IMR-90 (cell line): ENCODE measurements at places on chromosomes 4 and X.

DNA sequence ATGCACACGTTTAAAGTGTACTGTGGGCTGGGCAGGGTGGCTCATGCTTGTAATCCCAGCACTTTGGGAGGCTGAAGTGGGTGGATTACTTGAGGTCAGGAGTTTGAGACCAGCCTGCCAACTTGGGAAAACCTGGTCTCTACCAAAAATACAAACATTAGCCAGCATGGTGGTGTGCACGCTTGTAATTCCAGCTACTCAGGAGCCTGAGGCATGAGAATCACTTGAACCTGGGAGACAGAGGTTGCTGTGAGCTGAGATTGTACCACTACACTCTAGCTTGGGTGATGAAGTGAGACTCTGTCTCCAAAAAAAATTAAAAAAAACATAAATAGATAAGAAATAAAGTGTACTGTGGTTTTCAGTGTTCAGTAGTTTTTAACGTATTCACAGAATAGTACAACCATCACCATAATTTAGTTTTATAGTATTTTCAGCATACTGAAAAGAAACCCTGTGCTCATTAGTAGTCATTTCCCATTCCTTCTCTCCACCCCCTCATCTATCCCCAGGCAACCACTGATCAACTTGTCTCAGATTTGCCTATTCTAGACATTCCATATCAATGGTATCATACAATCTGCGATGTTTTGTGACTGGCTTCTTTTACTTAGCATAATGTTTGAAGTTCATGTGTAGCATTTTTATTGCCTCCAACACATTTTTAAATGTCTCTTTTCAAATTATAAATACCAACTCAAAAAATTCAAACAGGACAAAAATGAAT lies 19.1 kb downstream of the SLAIN2 start:
- no peaks in the 10 kb centered on the region for H3K27me3 ChIP-seq
- peak; percentile 86 for DNase-seq
- peak overlapping the region; percentile 49 for H3K27ac ChIP-seq
- peaks cover 5% of the 10 kb centered on the region for H3K4me1 ChIP-seq
- no peak overlapping the region for H3K4me3 ChIP-seq

DNA sequence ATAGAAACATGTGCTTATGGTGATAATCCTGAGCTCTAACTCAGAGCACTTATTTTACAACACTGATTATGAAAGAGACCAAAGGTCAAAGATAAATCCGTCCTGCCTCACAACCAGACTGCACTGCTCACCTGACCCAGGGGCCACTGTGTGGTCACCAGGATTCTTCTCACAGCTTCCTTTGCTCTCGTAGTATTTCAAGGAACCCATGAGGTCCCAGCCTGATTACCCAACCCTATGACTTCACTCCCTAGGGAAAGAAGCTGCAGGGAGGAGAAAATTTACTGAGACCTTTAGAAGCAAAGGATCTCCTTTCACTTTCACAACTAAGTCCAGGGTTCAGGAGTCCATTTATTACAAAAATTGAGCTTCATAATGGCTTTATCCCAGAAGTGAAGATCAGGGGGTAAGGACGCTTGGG lies 9.6 kb downstream of the SLC25A5 start:
- no peak overlapping the region for H3K4me3 ChIP-seq
- H3K36me3 ChIP-seq = no peaks in the 10 kb centered on the region
- peak; percentile 93 for DNase-seq

DNA sequence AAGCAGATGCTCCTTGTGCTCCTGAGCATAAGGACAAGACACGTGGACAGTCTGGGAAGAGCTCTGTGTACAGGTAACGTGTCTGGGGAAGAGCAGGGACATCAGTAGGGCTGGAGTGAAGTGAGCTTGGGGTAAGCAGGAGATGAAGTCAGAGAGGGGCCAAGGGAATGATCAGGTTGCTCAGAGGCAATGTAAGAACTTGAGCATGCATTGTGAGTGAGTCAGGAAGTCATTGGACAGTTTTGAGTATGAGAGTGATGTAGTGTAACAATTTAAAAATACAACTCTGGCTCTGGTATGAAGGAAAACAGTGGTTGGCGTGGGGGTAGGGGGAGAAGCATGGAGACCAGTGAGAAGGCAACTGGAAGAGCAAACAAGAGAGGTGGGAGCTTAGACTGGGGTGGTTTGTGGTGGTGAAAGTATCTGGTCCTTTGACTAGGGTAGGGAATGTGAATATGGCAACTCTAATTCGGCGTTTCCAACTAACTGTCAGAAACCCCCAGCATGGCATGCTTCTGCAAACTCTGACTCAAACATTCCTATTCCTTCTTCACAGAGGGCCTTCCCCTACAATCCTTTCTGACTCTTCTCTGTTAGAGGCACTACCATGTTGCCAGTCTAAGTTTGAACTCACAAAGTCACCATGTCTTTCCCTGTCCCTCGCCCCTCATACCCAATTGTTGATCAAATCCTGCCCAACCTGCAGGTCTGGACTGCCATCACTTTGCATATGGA lies 57.2 kb downstream of the STBD1 start:
- H3K27ac ChIP-seq = no peak overlapping the region
- peaks cover 16% of the 10 kb centered on the region for H3K27me3 ChIP-seq
- H3K4me3 ChIP-seq = no peak overlapping the region
- H3K4me1 ChIP-seq = peaks cover 2% of the 10 kb centered on the region; the same call in 1 of the 2 replicates
- DNase-seq = peak; percentile 41

DNA sequence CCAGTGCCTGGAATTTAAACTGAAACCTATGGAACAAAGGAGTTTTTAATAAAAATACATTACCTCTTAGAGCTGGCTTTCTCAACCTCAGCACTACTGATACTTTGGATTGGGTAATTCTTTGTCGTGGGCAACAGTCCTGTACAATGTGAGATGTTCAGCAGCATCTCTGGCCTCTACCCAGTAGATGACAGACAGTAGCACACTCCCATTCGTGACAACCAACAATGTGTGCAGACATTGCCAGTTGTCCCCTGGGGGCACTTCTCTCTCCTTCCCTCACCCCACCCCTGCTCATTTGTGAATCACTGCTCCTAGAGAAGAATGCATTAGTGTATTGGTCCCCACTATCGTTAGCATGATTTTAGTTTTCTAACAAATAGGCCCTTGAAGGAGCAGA lies 16.2 kb downstream of the GPAT3 start:
- H3K4me3 ChIP-seq = no peak overlapping the region
- H3K4me1 ChIP-seq = peaks cover 13% of the 10 kb centered on the region
- H3K36me3 ChIP-seq = no peaks in the 10 kb centered on the region
- DNase-seq = no peak
- no peak overlapping the region for H3K27ac ChIP-seq

DNA sequence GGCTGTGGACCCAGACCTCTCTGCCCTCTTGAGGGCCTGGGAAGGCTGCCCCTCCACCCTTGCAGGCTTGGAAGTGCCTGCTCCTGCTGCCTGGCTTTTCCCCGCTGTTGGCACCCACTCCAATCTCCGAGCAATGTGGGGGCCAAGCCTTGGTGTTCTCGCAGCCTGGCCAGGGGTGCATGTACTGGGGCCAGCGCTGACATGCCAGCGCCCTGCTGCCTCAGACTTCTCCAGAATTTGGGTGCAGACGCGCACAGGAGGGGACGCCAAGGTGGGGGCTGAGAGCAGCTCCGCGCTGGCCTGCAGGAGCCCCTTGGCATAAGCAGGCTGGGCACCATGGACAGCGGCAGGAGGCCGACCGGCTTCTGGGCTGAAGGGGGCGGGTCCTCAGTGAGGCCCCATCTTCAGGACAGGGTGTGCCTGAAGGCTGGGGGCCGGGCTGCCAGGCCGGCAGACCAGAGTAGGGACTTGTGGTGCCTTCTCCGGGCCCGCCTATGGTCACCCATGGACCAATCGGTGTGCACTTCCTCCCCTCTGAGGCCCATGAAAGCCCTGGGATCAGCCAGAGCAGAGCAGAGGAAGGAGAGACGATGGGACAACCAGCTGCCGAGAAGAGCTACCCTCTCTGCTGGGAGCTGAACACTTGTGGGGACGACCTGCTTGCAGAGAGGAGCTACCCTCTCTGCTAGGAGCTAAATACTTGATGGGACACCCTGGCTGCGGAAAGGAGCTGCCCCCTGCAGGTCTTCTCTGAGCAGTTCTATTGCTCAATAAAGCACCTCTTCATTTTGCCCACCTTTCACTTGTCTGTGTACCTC lies 118.3 kb downstream of the DNAAF6 start:
- no peaks in the 10 kb centered on the region for H3K4me1 ChIP-seq
- peaks cover 4% of the 10 kb centered on the region; the same call in 1 of the 2 replicates for H3K27me3 ChIP-seq
- peak; percentile 4 for DNase-seq

DNA sequence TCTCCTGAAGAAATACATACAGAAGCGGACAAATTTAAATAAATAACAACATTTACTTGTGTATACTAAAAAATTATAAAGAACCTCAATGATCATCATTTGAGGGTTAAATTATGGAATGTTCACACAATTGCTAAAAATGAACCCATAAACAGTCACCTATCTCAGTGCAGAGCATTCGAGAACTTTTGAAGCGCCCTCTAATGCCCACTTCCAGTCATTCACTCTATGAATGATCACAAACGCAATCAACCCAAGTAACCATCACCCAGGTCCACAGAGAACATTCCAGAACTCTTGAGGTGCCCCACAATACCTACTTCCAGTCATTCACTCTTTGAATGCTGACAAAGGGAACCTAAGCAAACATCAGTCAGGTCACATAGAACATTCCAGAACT lies 103.5 kb upstream of the PLAC1 start:
- H3K4me3 ChIP-seq = no peak overlapping the region
- no peaks in the 10 kb centered on the region for H3K27me3 ChIP-seq
- DNase-seq = no peak
- H3K36me3 ChIP-seq = no peaks in the 10 kb centered on the region
- no peak overlapping the region for H3K27ac ChIP-seq
- H3K4me1 ChIP-seq = no peaks in the 10 kb centered on the region

- no peak for DNase-seq
- no peak overlapping the region for H3K27ac ChIP-seq
- no peaks in the 10 kb centered on the region; the same call in 1 of the 2 replicates for H3K27me3 ChIP-seq
- H3K4me3 ChIP-seq = no peak overlapping the region
- no peaks in the 10 kb centered on the region for H3K4me1 ChIP-seq
These were observed 21.6 kb downstream of the HTRA3 start for GRCh38 chr4:8291036-8291682.

GRCh38 chrX:40380655-40381488 lies 199.9 kb upstream of the ATP6AP2 start:
- no peak overlapping the region for H3K27ac ChIP-seq
- no peak for DNase-seq
- no peaks in the 10 kb centered on the region for H3K4me1 ChIP-seq
- no peak overlapping the region for H3K4me3 ChIP-seq
- no peaks in the 10 kb centered on the region for H3K36me3 ChIP-seq

- peak overlapping the region; percentile 68; the same call in 1 of the 2 replicates for H3K27ac ChIP-seq
- DNase-seq = peak; percentile 51
- no peaks in the 10 kb centered on the region for H3K36me3 ChIP-seq
- H3K27me3 ChIP-seq = no peaks in the 10 kb centered on the region
- H3K4me3 ChIP-seq = no peak overlapping the region
These were observed 60.5 kb upstream of the PGRMC2 start for GRCh38 chr4:128347930-128348660.

DNA sequence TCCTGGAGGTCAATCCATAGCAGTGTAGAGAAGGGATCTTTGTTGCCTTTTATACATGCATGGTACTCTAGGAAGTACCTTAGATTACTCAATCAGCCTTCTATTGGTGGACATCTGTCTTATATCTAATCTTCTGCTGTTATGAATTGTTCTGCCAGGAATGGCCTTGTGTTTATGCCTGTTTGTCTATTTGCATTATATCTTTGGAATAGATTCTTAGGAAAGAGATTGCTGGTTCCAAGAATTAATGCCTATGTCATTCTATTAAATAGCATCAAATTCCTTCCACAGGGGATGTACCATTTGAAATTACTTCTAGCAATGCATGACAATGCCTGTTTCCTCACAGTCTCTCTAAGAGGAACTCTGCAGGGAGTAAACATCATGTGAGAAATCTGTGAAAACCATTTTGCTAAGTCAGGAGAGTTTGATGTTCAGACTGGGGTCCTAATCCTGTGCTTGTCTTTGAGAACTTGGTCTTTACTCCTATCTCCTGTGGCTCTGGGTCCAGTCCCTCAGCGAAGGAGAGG lies 42.5 kb downstream of the BEX3 start:
- peaks cover 4% of the 10 kb centered on the region for H3K4me1 ChIP-seq
- no peaks in the 10 kb centered on the region for H3K36me3 ChIP-seq

DNA sequence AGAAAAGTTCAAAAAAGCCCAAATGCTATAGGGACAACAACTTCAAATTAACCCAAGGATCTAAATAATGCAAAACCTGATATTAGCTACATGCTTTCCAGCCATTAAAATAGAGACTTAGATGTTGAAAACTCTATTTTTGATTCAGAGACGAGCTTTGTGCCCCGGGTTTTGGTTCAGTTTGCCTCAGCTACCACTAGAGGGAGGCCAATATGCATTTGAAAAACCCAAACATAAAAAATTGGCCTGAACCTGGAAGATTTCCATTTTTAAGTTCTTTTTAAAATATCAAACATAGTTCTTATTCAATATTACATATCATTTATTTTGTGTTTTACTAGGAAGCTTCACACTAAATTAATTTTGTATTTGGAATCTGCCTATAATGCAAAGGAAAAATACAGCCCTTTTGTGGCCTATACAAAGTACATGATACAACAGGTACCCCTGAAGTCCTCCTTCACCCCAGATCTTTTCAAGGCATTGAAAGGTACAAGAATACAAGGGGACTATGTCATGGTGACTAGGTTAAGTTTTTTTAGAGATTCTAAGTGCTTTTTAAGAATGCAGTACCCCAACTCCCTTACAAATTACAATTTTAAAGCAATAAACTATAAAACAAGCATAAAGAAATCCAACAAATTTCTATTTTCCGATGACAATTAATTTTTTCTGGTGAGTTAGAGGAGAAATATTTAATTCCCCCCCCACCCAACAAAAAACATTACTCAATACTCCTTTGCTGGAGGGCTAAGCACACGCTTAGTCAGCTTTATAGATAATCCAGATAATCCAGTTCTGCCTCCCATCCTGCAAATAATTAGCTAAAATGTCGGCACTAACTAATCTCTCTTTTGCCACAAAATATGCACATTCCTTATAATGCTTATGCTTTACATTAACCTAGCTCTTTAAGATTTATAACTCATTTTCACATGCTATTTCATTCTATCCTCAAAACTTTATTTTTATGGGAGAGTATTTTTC lies 97.7 kb upstream of the PTPN13 start:
- peaks cover 3% of the 10 kb centered on the region; the same call in 1 of the 2 replicates for H3K4me1 ChIP-seq
- no peak overlapping the region for H3K4me3 ChIP-seq
- no peaks in the 10 kb centered on the region for H3K27me3 ChIP-seq
- DNase-seq = peak; percentile 57

DNA sequence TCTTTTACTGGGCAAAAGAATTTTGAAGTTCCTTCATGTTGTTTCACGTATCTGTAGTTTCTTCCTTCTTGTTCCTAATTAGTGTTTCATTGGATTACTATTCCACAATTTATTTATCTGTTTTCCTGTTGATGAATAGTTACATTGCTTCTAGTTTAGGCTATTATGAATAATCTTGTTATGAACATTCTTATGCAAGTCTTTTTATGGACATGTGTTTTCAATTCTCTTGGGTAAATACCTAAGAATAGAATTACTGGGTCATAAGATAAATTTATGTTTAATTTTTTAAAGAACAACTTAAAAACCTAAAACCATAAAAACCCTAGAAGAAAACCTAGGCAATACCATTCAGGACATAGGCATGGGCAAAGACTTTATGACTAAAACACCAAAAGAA lies 70.9 kb upstream of the RXFP1 start:
- H3K27me3 ChIP-seq = no peaks in the 10 kb centered on the region
- DNase-seq = no peak
- H3K36me3 ChIP-seq = no peaks in the 10 kb centered on the region
- H3K4me1 ChIP-seq = no peaks in the 10 kb centered on the region
